ENCODE measurements at places on chromosomes 11 and 22.

DNA sequence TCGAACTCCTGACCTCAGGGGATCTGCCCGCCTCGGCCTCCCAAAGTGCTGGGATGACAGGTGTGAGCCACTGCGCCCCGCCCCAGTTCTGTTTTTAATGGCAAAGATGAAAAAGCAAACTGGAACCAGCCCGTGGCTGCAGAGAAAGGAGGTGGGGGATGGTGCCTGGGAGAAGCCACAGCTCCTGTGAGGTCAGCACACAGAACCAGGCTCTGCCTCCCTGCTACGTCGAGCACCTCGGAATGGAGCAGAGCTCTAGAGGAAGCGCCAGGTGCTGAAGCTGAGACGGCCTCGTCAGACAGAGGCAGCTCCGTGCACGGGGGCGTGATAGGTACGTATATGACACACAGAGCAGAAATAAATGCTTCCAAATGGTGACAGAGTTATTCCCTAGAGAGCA, 8.5 kb downstream of the DRD4 start:
- DNase-seq = no peak

DNA sequence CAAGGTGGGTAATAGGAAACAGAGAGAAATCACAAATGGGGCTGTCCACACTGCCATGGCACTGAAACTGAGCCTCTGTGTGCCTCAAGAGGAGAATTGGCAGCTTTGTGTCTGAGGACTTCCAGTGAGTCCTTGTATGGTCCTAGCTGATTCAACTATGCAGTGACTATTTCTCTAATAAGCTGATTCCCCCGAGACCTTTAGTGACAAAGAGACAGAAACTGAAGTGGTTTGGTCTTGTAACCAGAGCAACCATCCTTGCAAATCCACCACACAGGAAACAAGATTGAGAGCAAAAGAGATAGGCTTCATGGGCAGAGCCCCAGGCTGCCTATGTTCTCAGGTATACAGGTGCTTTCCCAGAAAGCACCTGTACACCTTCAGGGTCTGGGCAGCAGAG, 1038.5 kb downstream of the NTM start:
- DNase-seq = no peak

- DNase-seq = no peak
Observed at GRCh38 chr11:13347901-13348300, 70.3 kb downstream of the BMAL1 start.

- no peak for DNase-seq
Observed at GRCh38 chr22:12613199-12613598, 2914.8 kb upstream of the OR11H1 start.

- DNase-seq = no peak
Observed at GRCh38 chr11:107493117-107493516, 35.5 kb upstream of the CWF19L2 start.

- no peak for DNase-seq
Observed at GRCh38 chr11:103961010-103961409, 75.4 kb upstream of the DDI1 start.
